ENCODE measurements at places on chromosomes 12 and 14.

DNA sequence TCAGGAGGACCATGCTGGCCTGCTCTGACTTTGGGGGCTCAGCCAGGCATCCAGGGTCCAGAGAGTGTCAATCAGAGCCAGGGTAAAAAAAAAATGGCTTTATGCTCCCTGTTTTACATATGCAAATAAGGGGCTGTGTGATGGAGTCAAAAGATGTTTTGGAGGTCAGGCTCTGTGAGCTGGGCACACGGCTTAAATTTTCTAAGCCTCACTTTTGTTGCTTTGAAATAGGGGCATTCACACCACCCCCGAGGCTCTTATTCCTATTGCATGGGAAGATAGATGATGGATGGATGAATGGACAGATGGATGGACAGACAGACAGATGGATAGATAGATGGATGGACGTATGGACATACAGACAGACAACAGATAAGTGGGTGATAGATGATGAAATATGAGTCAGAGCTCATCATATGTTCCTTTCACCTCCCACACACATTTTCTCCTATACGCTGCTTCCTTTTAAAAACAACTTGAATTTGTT, 42.7 kb downstream of the RIN3 start:
- no peak for DNase-seq

GRCh38 chr12:77366616-77367015, 301.2 kb upstream of the E2F7 start:
- no peak for DNase-seq

DNA sequence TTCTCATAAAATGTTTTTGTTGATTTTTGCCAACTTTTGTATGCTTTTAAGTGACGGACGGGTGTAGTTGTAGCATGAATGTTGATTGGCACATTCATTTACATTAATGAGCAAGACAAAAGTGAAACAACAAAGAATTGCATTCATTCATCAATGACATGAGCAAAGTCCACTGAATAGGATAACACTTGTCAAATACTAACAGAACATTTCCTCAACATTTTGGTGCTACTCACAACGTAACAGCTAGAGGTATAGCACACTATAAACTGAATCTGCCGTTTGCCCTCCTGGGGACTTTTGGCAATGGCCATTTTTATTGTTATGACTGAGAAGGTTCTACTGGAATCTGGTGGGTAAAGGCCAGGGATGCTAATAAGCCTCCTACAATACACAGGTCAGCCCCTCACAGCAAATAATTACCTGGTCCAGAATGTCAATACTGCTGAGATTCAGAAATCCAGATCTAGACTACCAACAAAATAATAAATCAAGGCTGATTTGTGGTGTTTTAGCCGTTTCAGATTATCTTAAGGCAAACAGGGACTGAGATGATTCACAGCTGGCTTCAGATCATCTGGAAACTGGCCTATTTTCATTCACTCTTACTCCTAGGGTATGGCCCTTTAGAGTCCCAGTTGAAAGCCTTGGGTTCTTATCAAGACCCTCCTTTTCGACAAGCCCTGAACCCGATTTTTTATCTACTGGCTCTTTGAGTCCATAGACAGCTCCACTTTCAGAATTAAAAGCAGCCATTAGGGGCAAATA, 22.5 kb upstream of the CDKN3 start:
- no peak for DNase-seq

GRCh38 chr14:80850197-80850814, 91.2 kb downstream of the CEP128 start:
- no peak for DNase-seq

GRCh38 chr12:90055071-90055470, 346.4 kb upstream of the ATP2B1 start:
- DNase-seq: no peak

- DNase-seq: no peak
These were observed 19.2 kb upstream of the MAP1LC3B2 start for GRCh38 chr12:116539905-116540482.

GRCh38 chr12:70317781-70318180, 48.3 kb upstream of the KCNMB4 start:
- no peak for DNase-seq

GRCh38 chr14:67491741-67492507, 3.4 kb upstream of the TMEM229B start:
- no peak for DNase-seq

DNA sequence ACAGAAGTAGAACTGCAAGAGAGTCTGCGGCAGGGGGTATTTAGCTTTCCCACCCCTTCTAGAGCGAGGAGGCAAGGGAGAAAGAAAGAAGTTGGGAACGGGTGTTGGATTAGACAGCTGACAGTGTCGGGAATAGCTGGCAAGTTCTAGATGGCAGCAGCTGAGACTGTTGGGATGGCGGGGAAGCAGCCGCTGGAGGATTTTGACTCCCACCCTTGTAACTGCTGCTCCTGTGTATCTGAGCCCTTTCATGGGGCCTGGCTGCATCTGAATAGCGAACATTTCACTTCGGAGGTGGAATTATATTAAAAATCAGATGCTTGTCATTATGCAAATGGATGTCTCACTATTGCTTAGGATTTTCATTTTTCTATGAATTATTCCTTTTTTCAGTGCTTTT, 104.6 kb downstream of the AACS start:
- DNase-seq: no peak

- DNase-seq: no peak
These were observed 203.7 kb downstream of the CACNA1C start for GRCh38 chr12:2256453-2256852.

GRCh38 chr12:64053117-64053516, 169.0 kb downstream of the KICS2 start:
- no peak for DNase-seq
